ENCODE measurements at places on chromosomes 5 and 9.

DNA sequence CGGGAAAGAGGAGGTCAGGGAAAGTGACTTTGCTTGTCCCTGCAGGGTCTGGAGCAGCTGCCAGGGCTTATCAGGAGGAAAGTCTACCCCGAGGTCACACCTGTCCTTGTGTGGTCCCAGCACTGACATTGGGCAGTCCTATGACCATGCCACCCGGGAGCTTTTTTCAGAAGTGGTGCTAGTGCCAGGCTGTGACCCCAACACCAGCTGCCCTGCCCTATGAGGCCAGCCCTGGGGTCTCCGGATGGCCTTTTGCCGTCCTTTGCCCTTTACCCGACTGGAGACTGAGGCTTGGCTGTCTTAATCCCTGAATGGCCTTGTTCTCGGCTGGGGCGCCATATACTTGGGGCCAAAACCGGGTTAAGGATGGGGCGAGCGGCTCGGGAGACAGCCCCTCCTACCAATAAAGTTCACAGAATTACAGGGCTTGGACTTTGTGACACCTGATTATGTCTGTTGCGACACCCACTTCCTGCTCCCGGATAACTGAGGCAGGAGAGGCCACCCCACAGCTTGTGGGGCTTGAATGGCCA is 22.2 kb upstream of the SLC9A3 start:
- no peak for DNase-seq

DNA sequence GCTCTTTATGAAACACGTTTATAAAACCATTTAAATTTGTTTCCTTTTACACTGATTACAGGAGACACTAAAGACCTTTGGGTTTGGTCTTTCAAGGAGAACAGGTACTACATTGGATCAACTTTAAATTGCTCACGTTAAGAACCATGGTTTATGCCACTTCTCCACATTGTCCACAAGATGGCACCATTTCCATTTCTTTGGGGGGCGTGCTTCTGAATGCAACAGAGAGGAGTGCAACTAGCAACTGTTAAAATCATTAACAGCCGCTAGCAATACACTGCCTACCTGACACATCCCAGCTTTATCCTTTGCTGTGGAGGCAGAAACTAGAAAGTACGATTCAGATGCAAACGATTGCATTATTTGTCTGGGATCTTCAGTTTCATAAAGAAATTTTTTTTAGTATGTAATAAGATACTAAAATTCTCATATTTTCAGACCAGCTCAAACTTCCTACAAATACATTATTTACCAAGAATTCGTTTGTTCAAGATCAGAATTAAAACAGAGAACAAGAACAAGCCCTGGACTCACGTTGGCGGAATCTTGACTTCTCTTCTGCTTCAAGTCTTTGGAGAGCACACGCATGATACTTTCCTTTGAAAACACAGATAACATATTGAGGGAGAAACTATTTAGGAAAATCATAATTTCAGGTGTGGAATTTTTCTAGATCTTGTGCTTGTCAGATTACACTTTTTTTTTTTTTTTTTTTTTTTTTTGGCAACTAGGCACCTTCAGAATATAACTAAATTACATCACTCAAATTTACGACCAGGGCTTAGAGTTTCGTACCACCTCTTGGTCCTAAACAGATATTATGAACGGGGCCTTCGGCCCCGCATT is 702 bp downstream of the CDC20B start:
- peak; percentile 80 for DNase-seq

- no peak for DNase-seq
These were observed 464.0 kb upstream of the TUSC1 start for GRCh38 chr9:26142201-26142600.

GRCh38 chr5:7467179-7467578 is 71.2 kb downstream of the ADCY2 start:
- DNase-seq: no peak

DNA sequence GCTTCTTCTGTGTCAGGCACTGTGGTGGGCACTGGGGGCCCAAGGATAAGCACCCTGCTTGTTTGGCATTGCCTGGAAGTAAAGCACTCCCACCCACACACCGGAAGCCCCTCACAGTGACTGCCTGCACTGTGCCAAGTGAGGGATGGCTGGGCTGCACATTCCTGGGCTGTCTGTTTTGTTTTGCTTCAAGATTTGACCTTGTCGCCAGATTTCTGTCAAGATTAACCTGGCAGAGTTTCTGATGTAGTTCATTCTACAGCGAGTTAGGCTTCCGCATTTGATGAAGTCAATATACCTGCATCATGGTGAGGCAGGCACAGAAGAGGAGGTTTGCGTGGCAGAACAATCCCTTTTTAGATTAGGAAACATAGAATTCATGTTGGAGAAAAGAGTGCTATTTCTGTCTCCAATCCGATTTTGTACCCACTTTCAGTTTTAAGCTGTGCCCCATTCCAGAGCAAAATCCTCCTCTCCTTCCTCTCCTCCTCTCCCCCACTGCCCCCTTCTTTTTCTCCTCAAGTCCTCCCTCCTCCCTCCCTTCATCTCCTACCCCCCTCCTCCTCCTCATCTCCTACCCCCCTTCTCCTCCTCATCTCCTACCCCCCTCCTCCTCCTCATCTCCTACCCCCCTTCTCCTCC is 14.4 kb upstream of the BOD1 start:
- DNase-seq: no peak

DNA sequence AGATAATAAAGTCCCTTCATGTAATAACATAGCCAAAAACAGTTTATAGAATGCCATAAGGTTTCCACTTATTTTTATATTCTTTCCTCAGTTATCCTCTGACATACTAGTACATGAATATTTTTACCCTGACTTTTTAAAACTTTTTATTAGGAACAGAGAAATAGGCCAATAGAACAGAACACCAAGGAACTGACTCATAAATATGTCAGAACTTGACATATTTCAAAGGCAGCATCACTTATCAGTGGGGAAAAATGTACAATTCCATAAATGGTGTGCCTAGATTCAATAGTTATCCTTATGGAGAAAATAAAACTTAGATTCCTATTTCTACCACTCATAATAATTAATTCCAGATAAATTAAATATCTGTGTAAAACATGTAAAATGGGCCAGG is 9.4 kb downstream of the STARD4 start:
- no peak for DNase-seq

DNA sequence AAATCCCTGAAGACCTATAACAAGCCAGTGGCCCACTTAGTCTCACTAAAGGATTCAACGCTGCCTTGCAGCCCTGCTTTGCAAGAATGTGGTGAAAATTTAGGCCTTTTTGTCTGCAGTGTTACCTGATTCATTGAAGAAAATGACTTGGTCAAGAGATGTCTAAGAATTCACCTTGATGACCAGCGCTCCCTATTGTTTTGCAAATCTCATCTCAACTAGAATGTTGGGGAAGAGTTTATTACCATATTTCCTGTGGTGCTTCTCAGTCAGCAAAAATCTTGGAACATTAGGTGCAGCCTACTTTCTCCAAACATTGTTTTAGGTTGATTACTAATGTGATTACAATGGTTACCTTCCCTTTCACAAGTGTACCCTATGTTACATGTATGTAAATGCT is 53.5 kb downstream of the PLK2 start:
- no peak for DNase-seq

DNA sequence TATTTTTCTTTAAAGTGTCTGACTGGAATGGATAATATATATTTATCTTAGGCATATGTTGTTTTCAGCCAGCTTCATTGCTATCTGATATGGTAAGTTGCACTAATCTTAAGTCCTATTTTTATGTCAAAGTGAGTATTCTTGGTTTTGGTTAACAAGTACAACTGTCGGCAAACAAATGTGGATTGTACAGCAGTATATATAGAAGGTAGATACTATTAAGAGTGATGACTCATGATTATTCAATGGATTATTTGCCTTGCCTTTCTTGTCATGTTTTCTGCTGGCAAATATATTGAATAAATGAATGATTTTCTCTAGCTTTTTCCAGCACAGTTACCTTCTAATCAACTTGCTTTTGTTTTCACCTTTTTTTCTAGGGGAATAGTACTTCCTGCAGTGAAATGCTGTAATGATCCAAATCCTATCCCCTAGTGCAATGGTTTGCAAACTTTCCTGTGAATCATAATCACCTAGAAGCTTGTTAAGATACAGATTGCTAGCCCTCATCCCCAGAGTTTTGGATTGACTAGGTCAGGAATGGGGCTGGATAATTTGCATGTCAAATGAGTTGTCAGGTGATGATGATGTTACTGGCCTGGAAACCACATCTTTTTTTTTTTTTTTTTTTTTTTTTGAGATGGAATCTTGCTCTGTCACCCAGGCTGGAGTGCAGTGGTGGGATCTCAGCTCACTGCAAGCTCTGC is 60.8 kb upstream of the ARRDC3 start:
- DNase-seq: no peak

DNA sequence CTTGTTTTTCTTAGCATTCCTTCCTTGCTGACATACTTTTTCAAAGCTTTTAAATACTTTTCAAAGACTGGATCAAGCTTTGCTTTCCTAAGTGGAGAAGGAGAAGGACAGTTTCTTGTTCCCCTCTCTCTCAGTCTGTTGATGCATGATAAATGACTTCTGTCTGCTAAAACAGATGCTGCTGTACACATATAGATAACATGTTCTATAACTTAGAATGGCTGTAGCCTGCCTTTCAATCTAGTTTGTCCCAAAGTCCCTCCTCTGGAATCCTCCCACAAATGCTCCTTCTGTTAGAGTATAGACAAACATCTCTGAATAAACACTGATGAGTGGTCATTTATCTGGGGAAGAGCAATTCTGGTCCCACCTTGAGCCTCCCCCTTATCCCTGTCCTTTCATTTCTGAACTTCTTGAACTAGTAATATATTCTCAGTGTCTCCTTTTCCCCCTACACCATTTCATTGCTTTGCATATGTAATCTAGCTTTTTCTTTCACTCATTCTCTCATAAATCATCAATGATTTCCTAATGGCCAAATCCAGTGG is 5.4 kb upstream of the HEMGN start:
- no peak for DNase-seq

- DNase-seq: no peak
These were observed 1.2 kb upstream of the ROPN1L start for GRCh38 chr5:10440367-10440990.

GRCh38 chr5:82355496-82355895 is 77.3 kb upstream of the RPS23 start:
- DNase-seq: no peak

- DNase-seq: no peak
These were observed 9.1 kb downstream of the AFAP1L1 start for GRCh38 chr5:149280802-149281201.

DNA sequence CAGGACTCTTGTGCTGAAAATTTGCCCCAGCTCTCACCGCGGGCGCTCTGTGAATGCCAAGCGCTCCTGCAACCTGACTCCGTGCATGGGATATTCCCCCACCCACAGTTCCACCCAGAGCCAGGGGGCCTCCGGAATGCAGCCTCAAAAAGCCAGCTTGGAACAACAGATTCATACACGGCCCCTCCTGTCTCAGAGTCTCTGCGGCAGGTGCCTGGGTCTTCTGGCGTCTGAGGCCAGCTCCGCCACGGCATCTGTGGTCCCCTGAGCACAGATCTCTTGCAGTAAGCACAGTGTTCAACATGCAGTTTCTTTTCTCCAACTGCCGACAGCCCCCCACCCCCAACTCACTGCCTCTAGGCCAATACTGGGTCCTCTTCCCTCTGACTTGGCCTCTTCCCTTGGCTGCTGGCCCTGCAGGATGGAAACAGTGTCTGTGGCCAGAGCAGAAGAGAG is 355.7 kb upstream of the IRX2 start:
- DNase-seq: no peak

- no peak for DNase-seq
These were observed 4.3 kb downstream of the SMIM33 start for GRCh38 chr5:139474890-139475791.

DNA sequence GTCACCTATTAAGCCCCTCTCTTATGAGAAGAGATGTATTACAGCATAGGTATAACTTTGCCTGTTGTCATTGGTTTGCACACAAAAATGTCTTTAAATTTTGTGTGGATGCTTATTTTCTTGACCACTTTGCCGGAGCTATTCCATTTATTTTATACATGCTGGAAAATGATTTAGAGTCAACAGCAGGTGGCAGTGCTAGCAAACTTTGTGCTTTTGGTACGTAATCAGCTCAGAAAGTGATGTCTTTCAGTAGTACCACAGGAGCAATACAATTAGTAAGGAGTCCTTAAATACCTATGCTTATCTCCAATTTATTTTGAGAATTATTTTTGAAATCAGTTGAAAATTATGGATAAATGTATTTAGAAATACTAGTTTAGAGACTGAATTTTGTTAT is 19.8 kb upstream of the NUDT12 start:
- peak; percentile 66 for DNase-seq

- DNase-seq: peak; percentile 38
These were observed 57.8 kb downstream of the TTC39B start for GRCh38 chr9:15249042-15249818.

- DNase-seq: no peak
These were observed 202.5 kb upstream of the SLC27A6 start for GRCh38 chr5:128762661-128763306.

GRCh38 chr5:154189256-154189818 is 1.2 kb upstream of the GALNT10 start:
- no peak for DNase-seq

GRCh38 chr9:124593651-124594058 is 86.5 kb upstream of the NR5A1 start:
- DNase-seq: peak; percentile 7

DNA sequence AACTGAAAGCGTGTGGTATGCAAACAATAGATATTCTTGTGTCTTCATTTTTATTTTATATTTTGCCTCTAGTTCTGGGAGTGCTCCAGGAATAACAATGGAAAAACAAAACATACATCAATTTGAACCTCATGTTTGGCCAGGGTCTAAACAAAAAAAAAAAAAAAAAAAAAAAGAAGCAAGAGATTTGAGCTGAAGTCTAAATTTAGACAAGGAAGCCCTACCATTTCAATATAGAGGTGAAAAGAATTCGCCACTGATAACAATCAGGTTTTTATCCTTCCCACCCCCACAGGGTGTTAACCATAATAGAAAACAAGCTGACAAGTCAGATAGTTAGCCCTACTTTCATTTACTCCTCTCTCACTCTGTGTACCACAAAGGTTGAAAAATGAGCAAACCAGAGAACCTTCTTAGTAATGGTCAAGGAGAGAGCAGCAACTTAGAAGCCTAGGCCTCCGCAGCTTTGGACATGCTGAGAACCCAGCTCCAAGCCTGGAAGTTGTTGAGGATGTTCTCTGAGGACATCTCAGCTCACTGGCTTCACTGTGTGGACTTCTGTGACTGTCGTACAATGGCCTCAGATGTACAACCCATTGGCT is 118.2 kb upstream of the HMHB1 start:
- no peak for DNase-seq

- peak; percentile 74 for DNase-seq
These were observed 136.4 kb downstream of the SLIT3 start for GRCh38 chr5:169164481-169164925.
